Left ventricle myocardium inferior (tissue), 1 donor: ENCODE measurements at places on chromosomes 3 and 15. TPM values are rescaled to one million over a fixed set of nuclear protein-coding genes. Genes with fewer than 3 reads are reported as not detected.

GRCh38 chr3:57872606-57873005, 116.5 kb downstream of the SLMAP start:
- H3K4me3 ChIP-seq, result no peak overlapping the region
- no peaks in the 10 kb centered on the region for H3K27me3 ChIP-seq
- no peak for DNase-seq

DNA sequence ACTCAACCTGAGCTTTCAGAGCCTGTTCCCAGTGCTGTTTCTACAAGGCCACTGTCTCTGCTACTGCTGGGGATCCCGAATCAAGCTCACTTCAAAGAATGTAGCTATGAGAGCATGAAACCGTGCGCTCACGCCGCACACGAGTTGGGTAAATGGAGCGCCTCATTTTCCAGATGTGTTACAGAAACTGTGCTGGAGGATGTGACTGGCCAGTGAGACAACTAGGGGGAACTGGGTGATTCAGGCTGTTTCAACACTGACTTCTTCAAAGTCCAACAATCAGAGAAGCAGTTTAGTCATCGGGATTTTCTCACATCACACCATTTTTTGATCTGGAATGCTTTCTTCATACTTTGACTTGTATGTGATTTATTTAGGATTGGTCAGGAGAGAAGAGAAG, 3.5 kb downstream of the ZNF710 start:
- H3K4me1 ChIP-seq, result peaks cover 57% of the 10 kb centered on the region
- DNase-seq, result no peak
- H3K36me3 ChIP-seq, result no peaks in the 10 kb centered on the region
- H3K27ac ChIP-seq, result peak overlapping the region; percentile 89

DNA sequence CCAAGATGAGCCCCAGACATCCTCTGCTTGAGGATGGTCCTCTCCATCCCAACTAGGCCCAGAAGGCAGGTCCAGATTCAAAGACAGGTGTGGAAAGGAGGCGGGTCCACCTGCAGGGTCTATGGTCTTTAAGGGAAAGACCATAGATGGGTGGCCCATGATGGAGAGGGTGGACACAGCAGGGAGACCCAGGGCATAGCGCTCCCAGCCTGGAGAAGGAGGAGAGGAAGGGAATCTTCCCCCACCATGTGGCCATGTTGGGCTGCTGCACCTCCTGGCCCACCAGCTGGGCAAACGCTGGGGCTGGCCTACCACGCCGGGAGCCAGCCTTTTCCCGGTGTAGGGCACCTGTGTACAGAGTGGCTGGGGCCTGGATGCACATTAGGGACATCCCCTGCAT, 265.2 kb upstream of the TLE3 start:
- no peak overlapping the region for H3K4me3 ChIP-seq
- no peak overlapping the region for H3K27ac ChIP-seq
- H3K36me3 ChIP-seq, result no peaks in the 10 kb centered on the region
- peaks cover 57% of the 10 kb centered on the region for H3K27me3 ChIP-seq
- no peaks in the 10 kb centered on the region for H3K4me1 ChIP-seq

GRCh38 chr3:23595851-23596250, 209.9 kb upstream of the UBE2E1 start:
- no peak overlapping the region for H3K4me3 ChIP-seq
- no peak overlapping the region for H3K27ac ChIP-seq
- H3K4me1 ChIP-seq, result peaks cover 8% of the 10 kb centered on the region
- DNase-seq, result no peak

DNA sequence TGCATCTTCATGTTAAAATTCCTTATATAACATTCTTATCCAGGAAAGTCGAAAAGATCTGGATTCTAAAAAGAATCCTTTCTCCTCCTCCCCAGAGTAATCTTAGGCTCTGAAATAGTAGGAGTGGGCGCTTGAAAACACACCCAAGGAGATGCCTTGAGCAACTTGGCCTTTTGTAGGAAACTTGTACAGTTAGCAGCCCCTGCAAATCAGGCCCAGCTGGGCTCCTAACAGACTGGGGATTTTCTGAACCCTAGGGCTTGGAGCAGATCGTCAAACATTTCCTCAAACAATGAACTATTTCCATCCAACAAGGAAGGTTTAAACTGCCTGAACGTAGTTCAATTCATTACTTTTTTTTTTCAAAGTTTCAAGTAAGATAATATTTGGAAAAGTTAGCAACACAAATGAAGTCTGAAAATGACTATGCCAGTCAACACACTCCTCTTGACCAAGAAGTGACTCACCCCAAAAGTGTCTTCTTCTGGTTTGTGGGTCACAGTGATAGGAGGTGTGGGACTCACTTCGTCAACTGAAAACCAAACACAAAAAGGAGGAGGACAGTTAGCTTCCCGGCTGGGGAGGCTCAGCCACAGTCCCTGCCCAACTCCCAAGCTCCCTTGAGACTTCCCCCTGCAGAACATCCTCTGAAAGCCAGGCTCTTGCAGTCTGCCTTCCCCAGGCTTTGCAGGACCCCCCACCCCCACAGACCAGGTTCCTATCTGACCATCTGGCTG, 129.7 kb downstream of the NTRK3 start:
- H3K4me1 ChIP-seq, result no peaks in the 10 kb centered on the region
- no peak overlapping the region for H3K4me3 ChIP-seq
- no peak for DNase-seq
- H3K27ac ChIP-seq, result no peak overlapping the region
- H3K27me3 ChIP-seq, result no peaks in the 10 kb centered on the region

DNA sequence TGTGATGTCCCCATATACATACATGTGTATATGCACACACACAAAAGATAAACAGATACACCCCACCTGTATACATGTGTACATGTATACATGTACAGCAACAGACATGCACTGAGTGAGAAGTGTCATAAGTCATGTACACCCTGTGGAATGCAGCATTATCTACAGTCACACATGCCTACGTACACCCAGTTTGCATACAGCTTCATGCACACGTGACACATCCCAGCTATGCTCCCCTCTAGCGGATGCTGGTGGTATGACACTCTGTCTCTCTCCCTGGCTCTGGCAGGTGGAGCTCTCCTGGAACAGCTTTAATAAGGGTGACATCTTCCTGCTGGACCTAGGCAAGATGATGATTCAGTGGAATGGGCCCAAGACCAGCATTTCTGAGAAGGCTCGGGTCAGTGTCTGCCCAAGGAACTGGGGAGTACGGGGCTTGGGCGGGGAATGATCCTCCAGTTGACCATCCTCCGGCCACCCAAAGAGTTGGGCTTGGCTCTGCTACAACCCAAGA, 6.3 kb downstream of the VILL start:
- peak; percentile 58 for DNase-seq
- H3K4me3 ChIP-seq, result no peak overlapping the region
- peaks cover 42% of the 10 kb centered on the region for H3K4me1 ChIP-seq
- H3K36me3 ChIP-seq, result no peaks in the 10 kb centered on the region

GRCh38 chr3:15220661-15221060, 14.6 kb downstream of the CAPN7 start:
- peaks cover 92% of the 10 kb centered on the region for H3K36me3 ChIP-seq
- no peak for DNase-seq
- H3K27me3 ChIP-seq, result no peaks in the 10 kb centered on the region

DNA sequence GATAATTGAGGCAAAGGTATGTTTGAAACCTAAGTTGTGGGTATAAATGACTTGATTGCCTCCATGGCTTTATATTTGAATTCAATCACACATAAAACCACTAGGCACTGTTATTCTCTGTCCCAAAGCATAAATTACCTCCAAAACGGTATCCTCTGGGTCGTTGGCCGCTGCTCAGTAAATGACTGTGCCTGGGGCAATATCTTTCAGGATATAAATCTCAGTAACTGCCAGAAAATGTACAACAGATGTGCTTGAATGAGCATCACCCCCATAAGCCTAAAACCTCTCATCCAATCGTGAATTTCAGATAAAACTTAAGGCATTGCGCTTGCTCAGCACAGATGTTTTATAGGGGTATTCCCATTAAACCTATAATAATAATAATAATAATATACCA, 19.0 kb upstream of the C3orf49 start:
- no peak overlapping the region for H3K27ac ChIP-seq
- no peaks in the 10 kb centered on the region for H3K36me3 ChIP-seq
- no peak overlapping the region for H3K4me3 ChIP-seq
- DNase-seq, result no peak

DNA sequence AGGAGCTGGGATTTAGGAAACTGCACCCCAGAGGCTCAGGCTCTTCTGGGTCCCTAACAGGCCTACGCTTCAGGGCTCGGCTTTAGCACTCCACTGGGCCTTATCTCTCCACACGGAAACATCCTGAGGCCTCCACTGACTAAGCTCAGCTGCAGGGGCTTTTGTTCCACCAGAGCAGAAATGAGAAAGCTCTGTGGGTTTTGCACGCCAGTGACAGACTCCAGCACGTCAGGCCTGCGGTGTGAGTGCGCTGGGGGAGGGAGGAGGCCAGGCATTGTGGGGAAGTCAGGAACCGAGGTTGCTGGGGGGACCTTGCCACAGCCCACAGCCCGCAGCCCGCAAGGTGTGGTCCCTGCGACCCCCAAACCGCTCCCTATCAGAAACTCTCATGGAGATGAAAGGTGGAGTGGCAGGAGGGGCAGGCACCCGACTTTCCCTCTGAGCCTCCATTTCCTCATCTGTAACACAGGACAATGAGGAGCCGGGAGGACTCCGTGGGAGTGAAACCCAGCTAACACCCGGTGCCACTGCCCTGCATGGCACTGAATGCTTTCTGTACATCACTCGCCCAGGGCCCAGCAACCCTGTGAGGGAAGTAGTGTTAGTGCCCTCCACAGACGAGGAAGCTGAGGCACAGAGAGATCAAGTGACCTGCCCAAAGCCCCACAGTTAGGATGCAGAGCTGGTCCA, 106.5 kb downstream of the TPRA1 start:
- no peak overlapping the region for H3K4me3 ChIP-seq
- H3K36me3 ChIP-seq, result no peaks in the 10 kb centered on the region
- H3K27me3 ChIP-seq, result peaks cover 24% of the 10 kb centered on the region

GRCh38 chr15:61654918-61655317, 405.3 kb downstream of the VPS13C start:
- H3K4me1 ChIP-seq, result no peaks in the 10 kb centered on the region
- H3K4me3 ChIP-seq, result no peak overlapping the region
- no peaks in the 10 kb centered on the region for H3K36me3 ChIP-seq
- H3K27ac ChIP-seq, result peak overlapping the region; percentile 56
- DNase-seq, result peak; percentile 16
- H3K27me3 ChIP-seq, result peaks cover 36% of the 10 kb centered on the region

- no peaks in the 10 kb centered on the region for H3K36me3 ChIP-seq
- H3K27me3 ChIP-seq, result peaks cover 34% of the 10 kb centered on the region
- no peak for DNase-seq
These were observed 108.7 kb upstream of the ALDH1A3 start for GRCh38 chr15:100770661-100771584.

- no peak overlapping the region for H3K27ac ChIP-seq
- DNase-seq, result no peak
- peaks cover 7% of the 10 kb centered on the region for H3K4me1 ChIP-seq
These were observed 598.4 kb upstream of the ZNF717 start for GRCh38 chr3:76383781-76384180.

DNA sequence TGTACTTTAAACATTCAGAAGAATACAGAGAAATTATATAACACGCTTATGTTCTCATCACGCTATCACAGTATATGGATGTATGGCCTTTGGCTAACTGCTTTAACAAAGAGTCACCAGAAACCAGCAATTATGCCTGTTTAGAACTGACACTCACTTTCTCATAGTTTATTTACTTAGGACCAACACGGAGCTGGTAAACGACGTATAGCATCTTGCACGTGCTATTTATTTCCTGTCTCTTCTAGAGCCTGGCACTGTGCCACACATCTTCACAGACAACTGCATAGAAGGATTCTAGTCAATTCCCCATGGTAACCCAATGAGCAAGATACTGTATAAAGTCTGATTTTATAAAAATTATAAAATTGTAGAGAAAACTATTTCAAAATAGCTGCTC, 43.6 kb downstream of the TBC1D2B start:
- H3K4me1 ChIP-seq, result peaks cover 55% of the 10 kb centered on the region
- H3K27ac ChIP-seq, result no peak overlapping the region
- peaks cover 10% of the 10 kb centered on the region for H3K36me3 ChIP-seq
- H3K4me3 ChIP-seq, result no peak overlapping the region
- DNase-seq, result no peak
- H3K27me3 ChIP-seq, result no peaks in the 10 kb centered on the region

DNA sequence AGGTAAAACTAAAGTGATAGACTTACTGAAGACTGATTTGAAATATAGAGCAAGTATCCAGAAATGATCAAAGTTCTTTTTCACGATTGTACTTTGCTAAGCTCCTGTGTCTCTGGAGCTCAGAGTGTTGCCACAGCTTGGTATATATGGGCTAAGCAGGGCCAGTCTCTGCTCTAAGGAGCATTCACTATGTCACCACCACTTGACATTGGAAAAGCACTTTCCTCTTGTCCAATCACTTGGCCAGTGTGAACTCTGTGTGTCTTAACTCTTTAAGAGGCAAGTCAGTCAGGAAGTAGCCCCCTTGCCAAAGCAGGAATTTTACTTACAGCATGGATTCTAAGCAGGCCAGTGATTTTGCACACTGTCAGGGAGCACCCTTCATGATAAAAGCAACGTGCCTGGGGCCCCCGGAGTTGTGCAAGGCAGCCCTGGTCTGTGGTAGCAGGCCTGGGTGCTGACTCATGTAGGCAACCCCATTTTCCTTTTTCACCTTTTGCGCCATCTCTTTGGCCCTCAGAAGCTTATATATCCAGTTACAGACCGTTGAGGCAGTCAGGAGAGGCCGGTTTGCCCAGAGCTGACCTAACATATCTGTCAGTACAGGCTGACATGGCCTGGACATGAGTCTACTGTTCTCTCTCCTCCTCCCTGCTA, 73.0 kb downstream of the HCN4 start:
- no peaks in the 10 kb centered on the region for H3K27me3 ChIP-seq
- H3K4me1 ChIP-seq, result no peaks in the 10 kb centered on the region
- peaks cover 29% of the 10 kb centered on the region for H3K36me3 ChIP-seq

DNA sequence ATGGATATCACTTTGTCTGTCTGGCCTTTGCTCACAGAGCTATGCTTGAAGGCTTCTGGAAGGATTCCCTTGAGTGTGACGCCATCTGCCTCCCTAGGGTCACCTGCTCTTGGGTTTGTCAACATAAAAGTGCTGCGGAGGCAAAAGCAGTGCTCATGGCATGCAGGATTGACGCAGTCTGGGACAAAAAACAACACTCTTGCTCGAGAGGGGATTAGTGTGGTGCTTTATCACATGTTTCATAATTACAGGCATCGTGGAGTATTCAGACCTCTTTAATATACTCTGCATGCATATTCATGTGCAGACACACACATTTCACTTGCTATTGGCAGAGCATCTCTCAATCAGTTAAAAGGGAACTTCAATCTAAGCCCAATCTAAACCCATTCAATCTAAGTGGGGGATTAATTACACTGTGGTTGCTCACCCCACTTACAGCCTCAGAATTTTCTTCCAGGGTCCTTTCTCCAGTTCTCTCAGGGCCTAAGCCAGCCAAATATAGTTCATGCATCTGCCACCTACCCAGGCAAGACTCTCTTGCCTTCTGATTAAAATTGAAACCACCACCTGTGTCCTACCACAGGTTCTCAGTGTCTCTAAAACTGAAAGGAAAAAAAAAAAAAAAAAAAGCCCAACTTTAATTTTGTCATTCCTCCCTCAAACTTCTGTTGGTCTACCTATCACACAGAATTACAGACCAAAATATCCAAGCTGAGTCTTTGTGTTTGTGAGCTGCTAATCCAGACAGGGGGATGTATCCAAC, 75.6 kb downstream of the BFSP2 start:
- no peak for DNase-seq
- H3K27me3 ChIP-seq, result no peaks in the 10 kb centered on the region
- no peak overlapping the region for H3K4me3 ChIP-seq
- H3K4me1 ChIP-seq, result peaks cover 19% of the 10 kb centered on the region
- H3K27ac ChIP-seq, result peak overlapping the region; percentile 85

Gene FGF12
- total RNA-seq, result 325 TPM

Gene ZBED2
- total RNA-seq, result not detected

Gene CCR3
- total RNA-seq, result not detected

Gene PLA2G4E
- total RNA-seq, result not detected

Gene HYKK
- 6.9 TPM for total RNA-seq

Gene AMIGO3
- total RNA-seq, result not detected

Gene SGO1
- total RNA-seq, result 0.38 TPM
